ENCODE measurements at places on chromosomes 11 and 22. TPM values are rescaled to one million over a fixed set of nuclear protein-coding genes. Genes with fewer than 3 reads are reported as not detected.

The PAK1 gene
- total RNA-seq: 17.7 TPM

The C11orf21 gene
- total RNA-seq: 1.1 TPM

The MS4A3 gene
- total RNA-seq: not detected

The PTPRCAP gene
- 6.3 TPM for total RNA-seq

The TMEM191C gene
- 3.8 TPM for total RNA-seq

The SGSM1 gene
- 2.4 TPM for total RNA-seq

The SHANK2 gene
- 9.6 TPM for total RNA-seq

The C11orf16 gene
- total RNA-seq: not detected

The MAPK8IP2 gene
- 3.1 TPM for total RNA-seq

The SCUBE1 gene
- total RNA-seq: 2.4 TPM

The ADAMTS8 gene
- total RNA-seq: 1.2 TPM

The OR52I1 gene
- not detected for total RNA-seq

The GPHA2 gene
- not detected for total RNA-seq

The ADSL gene
- total RNA-seq: 74.6 TPM

The CNIH2 gene
- not detected for total RNA-seq

The OR8G1 gene
- not detected for total RNA-seq

The NEFH gene
- total RNA-seq: 1.4 TPM

The RFPL2 gene
- total RNA-seq: not detected

The RIMBP3C gene
- total RNA-seq: 0.31 TPM

The HEPHL1 gene
- not detected for total RNA-seq

The ADM2 gene
- total RNA-seq: not detected

The MRGPRX3 gene
- total RNA-seq: not detected

The C22orf42 gene
- not detected for total RNA-seq

The FOXR1 gene
- total RNA-seq: not detected

The LYVE1 gene
- 230 TPM for total RNA-seq

The CHRDL2 gene
- total RNA-seq: 0.28 TPM

The SHANK3 gene
- total RNA-seq: 3.3 TPM

The APOC3 gene
- 3.5 TPM for total RNA-seq

The CBLIF gene
- total RNA-seq: not detected

The FAM227A gene
- total RNA-seq: 0.84 TPM

The SLC37A2 gene
- total RNA-seq: 21.9 TPM

The SMIM38 gene
- total RNA-seq: 0.74 TPM

The MRGPRX2 gene
- total RNA-seq: not detected

The DEUP1 gene
- total RNA-seq: not detected

The TXN2 gene
- total RNA-seq: 60.3 TPM

The SULT4A1 gene
- 0.25 TPM for total RNA-seq

The BATF2 gene
- 0.72 TPM for total RNA-seq

The FZD4 gene
- 220 TPM for total RNA-seq

The CCND1 gene
- 44.1 TPM for total RNA-seq

The MAJIN gene
- total RNA-seq: not detected

The MYO18B gene
- total RNA-seq: under 0.01 TPM

The BIK gene
- not detected for total RNA-seq

The VWCE gene
- 4.8 TPM for total RNA-seq

The OR2AG2 gene
- not detected for total RNA-seq

The VSIG2 gene
- 1.4 TPM for total RNA-seq

The P2RX6 gene
- total RNA-seq: not detected

The ANO5 gene
- total RNA-seq: 1.3 TPM

The OR51G2 gene
- not detected for total RNA-seq

The CYP2D6 gene
- 0.38 TPM for total RNA-seq
